ENCODE measurements at places on chromosomes 1 and 21.

DNA sequence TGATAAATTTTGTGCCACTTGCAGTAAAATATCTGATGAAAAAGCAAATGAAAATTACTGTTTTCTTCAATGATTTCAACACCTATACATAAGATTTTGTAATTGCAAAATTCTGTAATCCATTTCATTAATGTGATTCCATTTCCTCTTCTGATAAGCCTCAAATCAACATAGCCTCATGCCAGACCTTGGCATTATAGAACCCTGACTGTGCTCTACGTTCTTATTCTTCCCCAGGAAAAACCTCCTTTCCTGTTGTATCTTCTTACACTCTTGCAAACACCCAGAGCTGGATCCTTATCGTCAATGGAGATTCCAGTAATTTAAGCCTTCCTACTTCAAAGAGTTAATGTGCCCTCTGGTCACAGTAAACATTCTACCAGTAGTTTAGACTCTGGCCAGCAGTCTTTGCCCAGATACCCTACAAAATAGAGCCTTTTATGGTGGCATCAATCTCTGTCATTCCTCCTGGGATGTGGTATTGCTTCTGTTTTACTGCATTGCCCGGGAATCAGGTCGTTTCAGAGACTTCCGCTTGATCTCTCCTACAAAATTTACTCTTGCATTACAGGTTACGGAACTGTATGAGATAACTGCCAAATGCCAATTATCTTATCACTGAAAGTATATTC lies 48.5 kb upstream of the CHRM3 start:
- no peak for DNase-seq

GRCh38 chr1:58983162-58983561 lies 199.3 kb upstream of the JUN start:
- DNase-seq: no peak

DNA sequence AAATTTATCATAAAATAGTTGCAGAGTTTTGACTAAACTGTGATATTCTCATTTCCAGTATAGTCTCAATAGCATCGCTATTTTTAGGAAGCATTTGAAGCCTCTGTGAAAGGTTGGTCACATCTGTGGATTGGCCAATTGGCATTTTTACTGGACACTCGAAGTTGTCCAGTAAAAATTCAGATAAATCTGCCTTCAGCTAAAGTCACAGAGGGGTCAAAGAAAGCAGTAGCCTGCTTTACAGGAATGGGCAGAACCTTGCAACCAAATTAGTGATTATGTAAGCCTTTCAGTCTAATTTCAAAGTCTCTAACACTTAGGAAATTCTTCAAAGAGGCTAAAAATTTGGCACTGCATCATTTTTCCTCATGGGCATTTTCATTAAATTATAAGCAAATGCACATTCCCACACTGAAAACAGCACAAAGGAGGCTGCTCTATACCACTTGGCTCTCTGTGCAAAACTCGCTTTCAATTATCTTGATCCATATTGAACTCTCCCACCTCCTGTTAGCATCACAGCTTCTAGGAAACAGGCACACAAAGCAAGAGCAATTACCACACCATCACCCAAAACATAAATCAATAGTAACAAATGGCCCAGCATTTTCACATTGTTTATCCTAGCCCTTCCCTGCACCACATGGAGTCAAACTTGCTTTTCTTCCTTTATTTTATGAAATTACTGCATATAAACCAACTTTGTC lies 318.5 kb upstream of the DUSP10 start:
- DNase-seq: no peak

- DNase-seq: no peak
Observed at GRCh38 chr1:225450491-225451191, 22.8 kb upstream of the LBR start.

GRCh38 chr1:3516911-3517675 lies 62.6 kb downstream of the ARHGEF16 start:
- no peak for DNase-seq

GRCh38 chr1:167871331-167871730 lies 42.6 kb downstream of the ADCY10 start:
- no peak for DNase-seq

DNA sequence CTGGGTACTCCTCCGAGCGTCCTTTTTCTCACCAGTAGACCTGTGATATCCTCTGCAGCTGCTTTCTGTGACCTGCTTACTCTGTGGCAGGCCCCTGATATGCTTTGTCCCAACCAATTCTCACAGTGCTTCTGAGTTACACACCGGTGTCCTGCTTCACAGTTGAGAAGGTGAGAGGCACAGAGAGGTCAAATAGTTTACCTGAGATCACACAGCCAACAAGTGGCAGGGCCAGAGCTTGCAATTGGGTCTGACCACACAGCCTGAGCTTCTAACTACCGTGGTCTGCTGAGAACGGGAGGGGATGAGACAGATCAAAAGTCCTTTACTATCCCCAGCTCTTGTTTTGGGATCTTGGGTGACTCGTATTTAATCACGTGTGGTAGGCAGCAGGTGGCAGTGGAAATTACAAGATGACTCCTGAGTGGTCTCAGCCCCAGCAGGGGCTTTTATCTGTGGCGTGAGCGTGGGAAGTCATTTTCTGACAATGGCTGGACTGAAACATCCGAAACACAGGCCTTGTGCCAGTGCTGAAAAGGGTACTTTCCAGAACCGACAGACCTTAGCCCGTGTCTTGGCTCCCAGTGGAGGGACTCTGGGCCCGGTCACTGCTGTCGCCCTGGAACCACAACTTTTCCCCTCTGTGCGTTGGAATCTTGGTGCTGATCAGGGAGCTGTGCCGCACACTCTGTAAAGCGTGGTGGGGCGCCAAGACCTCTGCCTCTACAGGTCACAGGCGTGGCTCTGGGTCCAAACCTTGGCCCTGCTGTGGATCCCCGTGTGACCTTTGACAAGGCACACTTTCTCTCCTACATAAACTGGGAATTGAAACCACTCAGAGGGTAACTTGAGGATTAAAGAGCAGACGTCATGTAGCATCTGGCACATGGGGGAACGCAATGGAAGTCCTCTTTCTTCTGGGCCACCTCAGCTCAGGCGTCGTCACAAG lies 11.9 kb downstream of the THEMIS2 start:
- DNase-seq: no peak

DNA sequence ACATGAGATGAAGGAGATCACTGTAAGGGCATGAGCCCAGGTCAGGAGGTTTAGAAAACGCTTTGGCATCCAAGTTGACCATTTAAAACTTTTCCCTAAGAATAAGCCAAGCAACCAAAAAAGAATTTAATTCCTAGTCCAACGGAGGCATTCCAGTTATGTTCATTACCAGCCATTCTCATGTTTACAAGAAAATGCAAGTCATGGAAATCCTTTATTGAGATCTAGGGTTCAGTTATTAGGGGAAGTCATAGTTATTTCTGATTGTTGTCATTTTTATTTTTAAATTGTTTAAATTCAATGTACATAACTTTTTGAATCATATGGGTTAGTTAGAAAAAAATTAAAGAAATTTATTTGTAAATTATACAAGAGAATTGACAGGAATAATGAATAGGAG lies 24.5 kb downstream of the CFHR5 start:
- no peak for DNase-seq

DNA sequence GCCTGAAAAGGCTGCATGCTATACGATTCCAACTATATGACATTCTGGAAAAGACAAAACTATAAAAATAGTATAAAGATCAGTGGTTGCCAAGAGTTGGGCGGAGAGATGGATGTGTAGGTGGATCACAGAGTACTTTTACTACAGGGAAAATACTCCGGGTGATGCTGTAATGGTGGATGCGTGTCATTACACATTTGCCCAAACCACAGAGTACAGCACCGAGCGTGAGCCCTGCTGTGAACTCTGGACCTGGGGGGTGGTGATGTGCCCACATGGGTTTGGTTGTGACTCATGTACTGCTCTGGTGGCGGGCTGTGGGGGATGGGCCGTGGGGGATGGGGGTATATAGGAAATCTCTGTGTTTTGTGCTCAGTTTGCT lies 162.7 kb upstream of the COL6A1 start:
- DNase-seq: peak; percentile 72

- no peak for DNase-seq
Observed at GRCh38 chr1:85344256-85344694, 67.8 kb upstream of the BCL10 start.

- no peak for DNase-seq
Observed at GRCh38 chr1:60427701-60428100, 354.1 kb upstream of the C1orf87 start.

GRCh38 chr1:158810311-158810710 lies 20.8 kb upstream of the MNDA start:
- no peak for DNase-seq

DNA sequence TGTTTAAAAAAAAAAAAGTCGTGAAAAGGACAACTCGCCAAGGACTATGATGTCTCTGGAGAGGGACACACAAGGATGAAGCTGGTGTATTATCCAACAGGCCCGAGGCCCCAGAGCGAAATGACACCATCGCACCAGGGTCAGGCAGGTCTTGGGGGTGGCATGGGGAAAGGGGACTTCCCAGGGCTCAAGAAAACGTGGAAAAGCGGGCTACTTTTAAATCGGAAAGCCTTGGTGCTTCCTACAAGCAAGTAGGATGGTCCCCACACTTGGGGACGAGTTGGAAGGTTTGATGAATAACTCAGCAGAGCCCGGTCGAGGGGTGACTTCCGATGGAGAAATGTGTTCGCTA lies 505 bp upstream of the GNPAT start:
- DNase-seq: no peak

DNA sequence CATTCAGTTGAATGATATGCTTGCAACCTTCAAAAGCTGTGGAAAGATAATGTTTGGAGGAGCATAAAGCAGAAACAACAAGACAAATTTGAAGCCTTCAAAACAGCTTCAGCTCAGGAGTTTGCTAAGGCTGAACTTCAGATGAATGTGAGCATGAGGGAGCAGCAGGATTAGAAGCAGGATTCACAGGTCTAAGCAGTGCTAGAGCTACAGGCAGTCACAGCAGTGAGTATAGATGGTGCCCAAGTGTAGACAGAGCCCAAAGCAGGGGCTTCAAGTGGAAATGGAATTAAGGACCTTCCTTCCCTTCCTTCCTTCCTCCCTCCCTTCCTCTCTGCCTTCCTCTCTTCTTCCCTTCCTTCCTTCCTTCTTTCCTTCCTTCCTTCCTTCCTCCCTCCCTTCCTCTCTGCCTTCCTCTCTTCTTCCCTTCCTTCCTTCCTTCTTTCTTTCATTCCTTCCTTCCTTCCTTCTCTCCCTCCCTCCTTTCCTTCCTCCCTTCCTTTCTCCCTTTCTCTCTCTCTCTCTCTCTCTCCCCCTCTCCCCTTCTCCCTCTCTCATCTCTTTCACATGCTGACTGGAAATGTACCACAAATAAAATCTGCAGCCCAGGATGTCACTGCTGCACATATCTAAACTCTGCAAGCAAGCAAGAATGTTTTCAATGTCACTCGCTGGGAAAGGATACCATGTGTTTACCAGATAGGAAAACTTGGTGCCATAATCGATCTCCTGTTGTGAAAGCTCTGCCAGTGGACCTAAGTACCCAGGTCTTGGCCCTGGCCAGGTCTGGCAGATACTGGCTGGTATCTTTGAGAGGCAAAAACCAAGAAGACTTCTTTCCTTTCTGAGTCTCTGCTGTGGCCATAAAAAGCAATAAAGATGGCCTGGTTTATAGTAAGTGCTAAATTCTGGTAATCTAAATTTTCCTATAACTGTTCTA lies 13.1 kb upstream of the SLC30A10 start:
- no peak for DNase-seq

DNA sequence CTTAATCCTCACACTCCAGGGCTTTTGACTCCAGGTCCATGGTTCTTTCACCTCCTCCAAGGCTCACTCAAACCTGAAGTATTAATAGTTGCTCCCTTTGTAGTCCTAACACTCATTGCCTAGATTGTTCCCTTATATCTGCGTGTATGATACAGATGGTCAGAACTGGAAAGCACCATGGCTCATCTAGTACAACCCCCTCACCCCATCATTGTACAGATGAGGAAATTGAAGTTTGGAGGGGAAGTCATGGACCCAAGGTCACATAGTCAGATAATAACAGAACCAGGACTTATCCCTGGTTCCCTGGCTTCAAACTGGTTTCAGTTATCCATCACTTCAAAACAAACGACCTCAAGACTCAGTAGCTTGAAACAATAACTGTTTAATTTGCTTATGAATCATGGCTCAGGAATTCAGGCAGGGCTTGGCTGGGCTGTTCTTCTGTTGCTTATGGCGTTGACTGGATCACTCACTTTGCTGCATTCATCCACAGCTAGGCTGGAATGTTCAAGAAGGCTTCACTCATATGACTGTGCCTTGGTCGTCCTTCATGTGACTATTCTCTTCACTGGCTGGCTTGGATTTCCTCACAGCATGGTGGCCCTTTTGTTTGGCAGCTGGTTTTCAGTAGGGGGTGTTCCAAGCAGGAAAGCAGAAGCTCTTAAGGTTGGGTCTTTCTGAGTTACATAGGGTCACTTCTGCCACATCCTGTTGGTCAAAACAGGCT lies 5.0 kb downstream of the NOS1AP start:
- DNase-seq: no peak

- no peak for DNase-seq
Observed at GRCh38 chr1:37602750-37603694, 7.3 kb upstream of the GNL2 start.

- no peak for DNase-seq
Observed at GRCh38 chr1:215111916-215112315, 29.4 kb downstream of the KCNK2 start.

GRCh38 chr1:31507676-31508530 lies 68.4 kb upstream of the TINAGL1 start:
- no peak for DNase-seq

All from stimulated activated CD4-positive, alpha-beta T cell treated with anti-CD3 and anti-CD28 coated beads, Interleukin-15, amount 100 ng/mL, for 1 hour (primary cell).